ENCODE measurements at places on chromosomes 6 and 20. TPM values are rescaled to one million over a fixed set of nuclear protein-coding genes. Genes with fewer than 3 reads are reported as not detected.

The FAM229B gene
- 10.4 TPM for total RNA-seq

- DNase-seq: peak; percentile 26
Observed at GRCh38 chr6:149985481-149985937, 21.8 kb downstream of the ULBP1 start.

- DNase-seq: peak; percentile 65
Observed at GRCh38 chr6:41546866-41547798, 951 bp downstream of the FOXP4 start.

The DEF6 gene
- total RNA-seq: 0.88 TPM

The PACRG gene
- total RNA-seq: 0.17 TPM

DNA sequence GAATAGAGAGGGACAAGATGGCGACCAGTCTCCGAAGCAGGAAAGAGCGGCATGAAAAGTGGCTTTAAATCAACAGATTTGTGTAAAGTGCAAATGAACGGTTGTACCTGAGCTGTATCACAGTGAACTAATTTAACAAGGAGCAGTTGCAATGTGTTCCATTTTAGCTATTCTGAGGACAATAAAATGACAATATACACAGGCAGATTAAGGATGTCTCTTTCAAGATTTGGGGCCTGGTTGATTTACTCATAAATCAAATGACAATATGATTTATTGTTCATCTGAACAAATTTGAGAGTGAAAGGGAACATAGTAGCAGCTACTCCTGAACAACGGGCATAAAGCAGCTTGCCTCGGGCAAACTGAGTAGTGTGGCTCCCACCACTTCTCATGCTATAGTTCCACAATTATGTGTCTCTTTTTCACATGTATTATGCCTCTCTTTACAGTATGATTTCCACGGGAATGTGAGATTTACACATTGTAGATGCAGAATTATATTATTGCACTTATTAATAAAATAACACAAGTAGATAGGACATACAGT, 204.1 kb upstream of the AGPAT4 start:
- no peak for DNase-seq

DNA sequence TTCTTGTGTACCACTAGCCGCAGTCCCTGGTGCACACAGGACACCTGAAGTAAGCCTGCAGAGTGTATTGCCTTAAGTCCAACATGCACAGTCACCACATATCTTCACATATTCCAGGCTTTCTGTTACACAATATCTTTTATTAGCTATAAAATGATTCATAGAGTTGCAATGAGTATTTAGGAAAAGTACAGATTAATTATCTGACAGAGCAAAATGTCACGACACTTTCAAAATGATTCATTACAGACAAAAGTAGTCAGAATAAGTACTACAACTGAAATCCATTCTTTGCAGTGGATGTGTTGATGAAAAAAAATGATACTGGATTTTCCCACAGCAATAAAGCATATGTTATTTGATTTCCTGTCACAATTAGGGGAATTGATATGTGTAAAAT, 199.5 kb upstream of the ASCC3 start:
- no peak for DNase-seq

The ERVFRD-1 gene
- total RNA-seq: 0.05 TPM

- DNase-seq: no peak
Observed at GRCh38 chr6:9431945-9432344, 982.9 kb downstream of the TFAP2A start.

The OOEP gene
- total RNA-seq: not detected

DNA sequence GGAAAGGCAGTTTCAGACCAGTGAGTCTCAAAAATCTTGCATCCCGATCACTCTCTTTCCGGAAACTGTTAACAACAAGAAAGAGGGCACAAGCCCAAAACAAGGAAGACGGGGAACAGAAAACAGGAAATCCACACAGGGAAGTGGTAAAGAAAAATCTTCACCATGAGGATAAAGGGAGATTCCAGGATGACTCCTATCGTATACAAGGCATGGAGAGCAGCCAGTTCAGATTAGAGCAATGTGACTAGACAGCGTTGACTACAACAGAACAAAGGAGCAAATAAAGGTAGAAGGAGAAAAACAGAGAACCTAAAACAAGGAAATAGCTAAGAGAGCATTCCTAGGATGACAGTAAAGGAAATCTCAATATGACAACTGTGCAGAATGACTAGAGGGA, 26.5 kb downstream of the VNN1 start:
- peak; percentile 15 for DNase-seq

The NHSL1 gene
- total RNA-seq: 78.7 TPM

The CCN6 gene
- total RNA-seq: not detected

The SYCP2L gene
- 0.17 TPM for total RNA-seq

The CST4 gene
- total RNA-seq: not detected

DNA sequence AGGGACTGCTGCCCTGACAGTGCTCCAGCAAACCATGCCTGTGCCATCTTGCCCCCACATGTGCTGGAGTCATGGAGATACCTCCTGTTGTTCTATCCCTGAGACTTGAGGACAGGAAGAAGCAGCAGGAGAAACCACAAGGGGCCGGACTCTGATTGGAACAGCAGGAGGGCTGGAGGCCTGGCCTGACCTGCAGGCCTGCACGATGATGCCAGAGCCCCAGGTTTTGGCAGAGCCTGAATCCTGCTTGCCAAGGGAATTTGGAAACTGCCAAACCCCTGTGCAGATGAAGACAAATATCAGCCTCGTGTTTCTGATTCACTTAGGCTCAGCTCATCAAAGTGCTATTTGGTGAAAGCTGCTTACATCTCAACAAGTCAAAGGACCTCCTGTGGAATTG, 177.6 kb downstream of the MAFB start:
- DNase-seq: no peak

DNA sequence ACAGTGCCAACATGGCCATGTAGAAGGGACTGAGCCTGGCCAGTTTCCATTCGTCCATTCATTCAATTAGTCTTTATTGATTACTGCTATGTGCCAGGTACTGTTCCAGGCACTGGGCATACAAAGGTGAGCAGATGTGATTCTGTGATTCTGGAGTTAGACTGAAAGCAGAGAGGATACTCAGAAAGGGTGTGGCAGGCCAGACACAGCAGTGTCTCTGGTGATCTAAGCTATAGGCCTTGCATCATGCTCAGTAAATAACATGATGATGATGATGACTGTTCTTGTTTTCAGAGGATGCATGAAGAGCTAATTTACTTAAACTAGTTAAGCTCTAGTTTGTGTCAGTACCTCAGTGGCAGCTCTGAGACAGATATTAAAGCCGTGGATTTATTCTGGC, 31.4 kb upstream of the FUCA2 start:
- DNase-seq: no peak

The MAS1 gene
- not detected for total RNA-seq

The SPATA25 gene
- 1.0 TPM for total RNA-seq

- DNase-seq: peak; percentile 77
Observed at GRCh38 chr6:7732228-7732627, 6.3 kb downstream of the BMP6 start.

The STMN3 gene
- total RNA-seq: 1.2 TPM

- DNase-seq: no peak
Observed at GRCh38 chr6:2542101-2542857, 208.4 kb downstream of the MYLK4 start.

The CST5 gene
- total RNA-seq: not detected

The CYP24A1 gene
- not detected for total RNA-seq

The TRIM38 gene
- 8.9 TPM for total RNA-seq

GRCh38 chr6:145814035-145814500, 527 bp downstream of the FBXO30 start:
- peak; percentile 61 for DNase-seq

DNA sequence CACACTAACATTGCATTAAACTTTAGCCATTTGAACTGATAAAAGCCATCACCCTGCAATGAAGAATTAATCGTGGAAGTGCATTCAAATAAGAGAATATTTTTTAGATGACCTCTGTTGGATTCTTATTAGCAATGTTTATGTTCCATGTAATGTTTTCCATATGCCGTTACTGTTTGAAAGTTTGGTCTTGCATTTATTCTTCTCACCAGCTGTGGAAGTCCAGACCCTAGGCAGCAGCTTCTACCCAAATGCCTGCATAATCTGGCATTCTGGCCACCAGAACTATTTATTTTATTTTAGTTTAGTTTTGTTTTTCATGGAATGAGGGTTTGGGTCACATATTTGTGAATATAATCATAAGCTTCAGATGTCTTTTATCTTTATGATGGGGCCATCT, 140.4 kb downstream of the SAMD5 start:
- DNase-seq: no peak

GRCh38 chr6:156839129-156839528, 62.0 kb downstream of the ARID1B start:
- DNase-seq: no peak

- no peak for DNase-seq
Observed at GRCh38 chr6:27771235-27771634, 141.0 kb downstream of the OR2B2 start.

GRCh38 chr6:34020278-34020677, 125.6 kb downstream of the GRM4 start:
- no peak for DNase-seq

The VGLL2 gene
- not detected for total RNA-seq

DNA sequence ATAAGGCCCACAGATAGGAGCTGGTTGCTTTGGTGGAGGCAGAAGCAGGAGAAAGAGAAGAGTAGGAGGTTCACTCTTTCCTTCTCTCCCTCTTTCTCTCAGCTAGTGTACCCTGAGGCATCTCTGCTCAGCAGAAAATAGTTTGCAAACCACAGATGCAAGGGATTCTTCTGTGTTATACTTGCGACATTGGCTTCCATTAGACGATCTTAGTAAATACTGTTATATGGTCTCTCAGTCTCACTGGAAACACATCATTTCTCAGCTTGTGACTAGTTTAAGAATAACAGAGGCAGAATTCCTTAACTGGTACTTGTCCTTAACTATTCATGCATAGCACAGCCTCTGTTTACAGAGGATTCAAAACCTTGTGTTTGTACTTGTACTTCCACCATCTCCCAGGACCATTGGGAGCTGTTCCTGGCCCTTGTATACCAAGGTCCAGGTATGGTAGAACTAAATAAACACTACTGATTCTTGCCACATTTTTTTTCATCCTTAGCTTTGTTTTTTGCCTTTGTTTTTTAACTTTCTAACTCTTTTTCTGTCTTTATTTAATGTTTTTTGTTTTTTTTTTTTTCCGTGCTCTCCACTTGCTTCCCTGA, 218.2 kb downstream of the OTOR start:
- DNase-seq: no peak

Measured in dermis blood vessel endothelial cell (primary cell).